ENCODE measurements at places on chromosomes 5 and 9.
A peak's percentile ranks its signal among the peaks of the same experiment; 100 is the strongest.

- no peak for DNase-seq
These were observed 198.4 kb upstream of the NR3C1 start for GRCh38 chr5:143601917-143602333.

GRCh38 chr9:76310577-76310976 is 83.6 kb downstream of the RFK start:
- no peak for DNase-seq

- no peak for DNase-seq
These were observed 77.7 kb downstream of the TMEM174 start for GRCh38 chr5:73250645-73251044.

DNA sequence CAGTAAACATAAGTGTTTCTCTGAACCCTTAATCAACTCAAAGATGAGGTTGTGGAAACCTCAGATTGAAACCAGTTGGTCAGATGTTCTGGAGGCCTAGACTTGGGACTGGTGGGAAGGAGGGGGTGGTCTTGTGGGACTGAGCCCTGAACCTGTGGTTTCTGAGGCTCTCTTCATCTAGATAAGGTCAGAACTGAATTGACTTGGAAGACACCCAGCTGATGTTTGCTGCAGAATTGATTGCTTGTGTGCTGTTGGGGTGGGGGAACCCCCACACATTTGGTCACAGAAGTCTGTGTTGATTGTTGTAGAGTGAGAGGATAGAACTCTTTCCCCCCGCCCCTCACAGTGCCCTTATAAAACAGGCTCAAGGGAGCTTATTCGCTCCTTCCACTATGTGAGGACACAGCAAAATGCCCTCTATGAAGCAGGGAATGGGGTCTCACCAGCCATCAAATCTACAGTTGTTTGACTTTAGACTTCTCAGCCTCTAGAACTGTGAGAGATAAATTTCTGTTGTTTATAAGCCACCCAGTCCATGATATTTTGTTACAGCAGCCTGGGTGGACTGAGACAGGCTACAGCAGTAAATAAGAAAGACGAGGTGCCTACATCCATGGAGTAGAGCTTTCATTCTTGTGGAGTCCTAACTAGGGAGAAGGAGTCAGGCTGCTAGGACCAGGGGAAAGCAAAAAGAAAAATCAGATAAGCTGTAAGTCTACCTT is 25.7 kb upstream of the UGCG start:
- peak; percentile 44 for DNase-seq

- DNase-seq = no peak
These were observed 15.9 kb downstream of the MAN2A1 start for GRCh38 chr5:109705596-109705995.

DNA sequence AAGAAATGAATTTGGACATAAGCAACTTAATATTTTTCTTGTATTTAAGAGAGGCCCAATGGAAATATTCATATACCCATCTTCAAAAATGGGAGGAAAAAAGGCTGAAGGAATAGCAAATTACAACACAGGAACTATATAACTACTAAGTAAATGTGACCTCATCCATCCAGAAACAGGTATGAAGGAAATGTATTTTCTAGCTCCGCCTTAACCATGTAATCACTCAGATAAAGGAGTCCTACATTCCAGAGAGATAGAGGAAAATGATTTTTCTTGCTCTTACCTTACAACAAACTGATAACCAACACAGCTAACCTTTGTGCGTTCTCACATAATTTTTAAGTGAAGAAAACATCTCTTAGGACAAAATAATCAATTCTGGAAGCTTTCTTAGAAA is 96.5 kb downstream of the NR6A1 start:
- no peak for DNase-seq

DNA sequence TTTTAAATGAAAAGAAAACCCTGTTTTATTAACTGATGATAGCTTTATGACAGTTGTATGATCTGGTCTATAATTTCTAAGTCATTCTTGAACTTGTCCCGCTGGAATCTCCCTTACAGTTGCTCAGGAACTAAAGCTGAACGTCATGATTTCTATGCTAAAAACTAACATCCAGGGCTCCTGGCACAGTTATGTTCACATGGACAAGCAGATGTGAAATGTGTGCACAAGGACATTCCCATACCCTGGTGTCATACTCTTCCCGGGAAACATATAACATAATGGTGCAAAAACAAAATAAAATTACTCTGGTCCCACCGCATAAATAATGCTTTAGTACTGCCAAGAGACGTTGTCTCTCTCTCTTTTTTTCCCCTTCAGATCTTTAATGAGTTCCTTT is 134.9 kb downstream of the PRDM6 start:
- DNase-seq = no peak

DNA sequence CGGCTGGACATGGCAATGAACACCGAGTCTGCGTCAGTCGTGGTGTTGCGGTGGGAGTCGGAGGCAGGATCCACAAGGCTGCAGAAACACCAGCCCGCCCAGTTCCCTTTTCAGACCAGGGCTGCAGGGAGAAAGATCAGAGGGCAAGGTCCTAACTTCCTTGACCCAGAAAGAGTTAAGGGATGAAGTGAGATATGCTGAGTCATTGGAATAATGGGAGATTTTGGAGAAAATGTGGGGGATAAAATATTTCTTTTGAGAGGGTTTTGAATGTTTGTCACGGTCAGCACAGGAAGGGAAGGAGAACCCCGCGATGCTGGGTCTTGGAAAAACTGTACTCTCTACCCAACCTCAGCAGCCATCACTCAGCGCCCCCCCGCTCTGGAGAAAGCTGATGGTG is 416.0 kb downstream of the ICE1 start:
- DNase-seq = no peak

DNA sequence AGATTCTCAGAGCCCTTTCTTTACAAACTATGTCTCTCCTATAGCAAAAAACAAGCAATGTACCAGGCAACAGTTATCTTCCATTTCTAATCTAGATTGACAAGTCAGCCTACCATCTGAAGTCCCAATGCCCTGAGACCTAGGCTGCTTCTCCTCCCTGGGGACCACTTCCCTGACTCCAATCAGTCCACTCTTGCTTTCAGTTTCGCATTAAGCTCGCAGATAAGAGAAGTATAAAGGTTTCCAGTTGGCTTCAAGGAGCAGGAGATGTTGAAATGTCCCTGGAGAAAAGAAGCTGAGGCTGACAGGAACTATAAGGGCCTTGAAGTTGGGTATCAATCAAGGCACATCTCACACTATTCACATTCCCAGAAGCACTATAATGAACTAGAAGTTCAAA is 32.3 kb downstream of the ERP44 start:
- DNase-seq = no peak

DNA sequence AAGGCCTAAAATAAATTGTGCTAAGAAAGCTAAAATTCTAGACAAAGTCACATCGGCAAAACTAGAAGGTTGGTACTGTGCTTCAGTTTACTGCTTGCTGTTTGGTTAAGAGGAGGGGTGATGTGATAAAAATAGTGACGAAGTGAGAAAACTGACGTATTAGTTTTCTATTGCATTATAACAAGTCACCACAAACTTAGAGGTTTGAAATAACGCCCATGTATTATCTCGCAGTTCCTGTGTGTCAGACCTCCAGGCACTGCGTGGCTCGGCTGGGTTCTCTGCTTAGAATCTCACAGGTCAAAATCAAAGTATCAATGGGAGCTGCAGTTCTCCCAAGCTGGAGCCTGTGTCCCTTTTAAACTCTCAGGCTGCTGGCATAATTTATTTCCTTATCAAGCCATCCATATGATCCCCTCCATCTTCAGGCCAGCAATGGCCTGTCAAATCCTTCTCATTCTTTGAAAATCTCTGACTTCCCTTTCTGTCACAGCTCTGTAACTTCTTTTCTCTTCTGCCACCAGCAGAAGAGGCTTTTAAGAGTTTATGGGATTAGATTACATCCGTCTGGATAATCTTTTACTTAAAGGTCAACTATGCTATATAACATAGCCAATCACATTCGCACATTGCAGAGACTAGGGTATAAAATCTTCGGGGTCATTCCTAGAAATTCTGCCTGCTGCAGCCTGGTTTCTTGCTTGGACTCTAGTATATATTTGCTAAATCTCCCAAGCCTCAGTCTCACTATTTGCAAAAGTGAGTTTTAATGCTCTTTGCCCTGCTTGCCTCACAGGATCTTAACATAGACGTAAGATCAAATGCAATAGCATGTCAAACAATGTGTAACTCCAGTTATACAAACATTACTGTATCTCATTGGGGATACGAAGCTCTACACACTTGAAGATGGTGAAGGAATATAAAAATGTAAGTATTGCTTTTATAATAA is 104.0 kb upstream of the CDKN2B start:
- DNase-seq = no peak

- DNase-seq = no peak
These were observed 182.5 kb downstream of the GAPVD1 start for GRCh38 chr9:125444166-125444565.

DNA sequence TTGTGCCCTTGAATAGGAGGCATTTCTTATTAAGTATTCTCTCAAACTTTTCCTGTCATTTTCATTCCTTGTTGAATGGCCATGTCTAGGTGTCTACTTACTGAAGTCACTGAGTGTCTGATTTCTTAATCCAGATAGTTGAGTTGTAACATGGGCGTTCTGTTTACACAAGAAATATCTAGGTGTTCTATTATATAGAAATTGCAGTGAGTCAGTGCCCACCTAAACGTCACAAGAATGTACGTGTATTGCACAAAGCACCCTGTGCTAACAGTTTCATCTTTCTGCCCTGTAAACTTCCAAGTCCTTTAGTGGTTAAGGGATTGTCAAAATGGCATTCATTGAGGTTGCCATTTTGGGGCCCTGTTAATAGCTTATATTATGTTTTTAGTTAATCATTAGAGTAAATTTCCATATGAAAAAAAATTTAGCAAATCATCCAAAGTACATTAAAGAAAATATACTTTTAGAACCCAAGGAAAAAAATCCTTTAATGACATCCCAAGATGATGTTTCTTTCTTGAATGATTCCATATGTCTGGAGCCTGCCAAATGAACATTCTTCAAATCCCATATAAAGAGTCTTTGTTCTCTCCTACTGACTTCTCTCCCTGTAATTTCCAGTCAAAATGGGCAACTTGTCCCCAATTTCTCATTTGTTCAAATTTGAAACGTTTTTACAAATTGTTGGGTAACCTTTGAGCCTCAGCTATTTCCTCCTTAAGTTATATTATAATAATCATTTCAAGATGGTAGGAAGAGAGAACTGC is 114.2 kb downstream of the GOLPH3 start:
- DNase-seq = no peak

GRCh38 chr9:127216210-127216887 is 48.2 kb upstream of the GARNL3 start:
- DNase-seq = no peak

DNA sequence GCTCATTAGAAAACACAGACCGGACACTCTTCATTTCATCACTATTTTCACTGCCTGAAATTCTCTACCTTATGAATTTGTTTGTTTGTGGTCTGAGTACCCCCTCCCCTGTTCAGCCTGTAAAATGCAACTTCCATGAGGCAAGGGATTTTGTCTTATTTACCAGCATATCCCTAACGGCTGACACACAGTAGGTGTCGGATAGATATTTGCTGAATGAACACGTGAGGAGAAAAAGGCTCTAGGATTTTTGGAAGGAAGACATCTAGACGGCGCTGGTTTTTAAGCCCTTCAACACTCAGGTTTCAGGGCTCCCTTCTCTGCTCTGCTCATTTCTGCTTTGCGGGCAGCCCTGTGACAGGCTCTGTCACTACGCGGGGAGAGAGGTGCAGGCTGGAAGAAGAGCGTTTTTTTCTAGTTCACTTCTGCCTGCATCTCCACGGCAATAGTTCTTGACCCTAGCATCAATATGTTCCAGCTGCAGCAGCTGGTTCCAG is 41.0 kb downstream of the KCNMB1 start:
- DNase-seq = no peak

- peak; percentile 64 for DNase-seq
These were observed 28.4 kb downstream of the ZFP62 start for GRCh38 chr5:180832638-180833068.

GRCh38 chr5:58925627-58926540 is 343.0 kb downstream of the RAB3C start:
- DNase-seq = peak; percentile 25

- DNase-seq = peak; percentile 27
These were observed 47.0 kb downstream of the KCNV2 start for GRCh38 chr9:2764353-2764752.

DNA sequence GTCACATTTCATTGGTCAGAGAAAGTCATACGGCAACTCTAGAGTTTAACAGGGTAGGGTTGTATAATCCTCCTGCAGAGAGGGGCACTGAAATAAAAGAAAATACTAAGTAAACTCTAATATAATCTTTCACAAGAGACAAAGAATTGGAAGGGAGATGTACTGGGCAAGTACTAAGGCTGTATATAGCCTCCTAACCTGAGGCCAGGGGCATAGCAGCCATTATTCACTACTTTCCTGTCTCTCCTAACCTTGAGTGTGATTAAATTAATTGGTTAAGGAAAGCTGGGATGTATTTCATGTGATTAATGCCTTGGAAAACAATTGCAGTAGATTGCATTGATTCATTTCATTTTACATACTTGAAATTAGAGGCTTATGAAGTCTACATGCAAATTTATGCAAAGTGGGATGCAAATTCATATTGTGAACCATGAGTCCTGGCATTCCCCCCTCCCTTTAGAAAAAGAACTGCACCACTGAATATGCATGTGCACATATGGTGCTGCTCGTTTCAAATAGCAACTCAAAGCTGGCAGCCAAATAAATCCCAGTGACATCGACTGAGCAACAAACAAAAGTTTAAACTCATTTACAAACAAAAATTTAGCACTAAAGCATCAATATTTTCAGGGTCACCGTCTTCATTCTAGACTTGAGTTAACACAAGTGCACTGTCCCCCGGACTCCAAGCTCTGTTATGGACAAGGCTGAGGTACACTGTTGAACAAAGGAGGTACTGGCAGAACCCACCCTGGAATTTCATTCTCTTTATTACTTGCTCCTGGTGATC is 70.0 kb downstream of the DMAC1 start:
- DNase-seq = no peak

DNA sequence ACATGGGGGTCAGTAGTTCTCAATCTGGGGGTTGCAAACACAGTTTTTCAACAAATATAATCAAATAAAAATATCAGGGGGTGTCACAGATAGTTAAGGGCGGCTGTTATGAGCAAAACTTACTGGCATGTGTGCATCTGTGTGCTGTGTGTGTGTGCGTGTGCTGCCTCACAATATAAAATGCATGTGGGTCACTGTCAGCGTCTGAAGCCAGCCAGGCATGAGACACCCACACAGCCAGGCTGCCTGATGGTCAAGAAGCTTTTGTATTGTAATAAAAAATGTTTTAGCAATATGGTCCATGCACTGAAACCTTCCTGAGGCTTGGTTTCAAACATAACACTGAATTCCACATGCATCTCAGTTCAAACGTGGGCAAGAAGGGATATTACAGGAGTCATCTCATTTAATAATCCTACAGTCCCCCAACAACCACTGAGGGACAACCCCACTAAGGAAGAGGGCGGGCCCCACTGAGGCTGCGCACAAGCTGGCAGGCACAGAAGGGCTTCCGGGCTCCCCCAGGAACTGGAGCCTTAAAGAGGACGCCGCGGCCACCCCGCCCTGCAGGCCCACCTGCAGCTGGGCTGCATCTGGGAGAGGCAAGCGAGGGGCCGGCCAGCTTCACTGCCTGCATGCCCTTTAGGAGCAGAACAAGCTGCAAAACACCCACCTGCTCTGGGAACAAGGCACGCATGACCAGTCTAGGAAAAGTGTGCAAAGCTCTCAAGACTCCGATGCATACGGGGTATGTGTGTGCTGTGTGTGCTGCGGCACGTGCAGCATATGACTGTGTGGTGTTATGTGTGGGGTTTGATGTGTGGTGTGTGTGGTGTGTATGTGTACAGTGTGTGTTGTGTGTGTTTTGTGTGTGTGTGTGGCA is 14.1 kb downstream of the SEMA4D start:
- DNase-seq = peak; percentile 78

GRCh38 chr5:150410524-150411244 is 2.0 kb downstream of the CD74 start:
- DNase-seq = no peak

- no peak for DNase-seq
These were observed 64.6 kb upstream of the HAPLN1 start for GRCh38 chr5:83785176-83785668.

All from activated T-cell treated with anti-CD3 and anti-CD28 coated beads, Interleukin-2, amount 50 U/mL, for 48 hours (primary cell).